ENCODE measurements at places on chromosomes 13 and 19.

DNA sequence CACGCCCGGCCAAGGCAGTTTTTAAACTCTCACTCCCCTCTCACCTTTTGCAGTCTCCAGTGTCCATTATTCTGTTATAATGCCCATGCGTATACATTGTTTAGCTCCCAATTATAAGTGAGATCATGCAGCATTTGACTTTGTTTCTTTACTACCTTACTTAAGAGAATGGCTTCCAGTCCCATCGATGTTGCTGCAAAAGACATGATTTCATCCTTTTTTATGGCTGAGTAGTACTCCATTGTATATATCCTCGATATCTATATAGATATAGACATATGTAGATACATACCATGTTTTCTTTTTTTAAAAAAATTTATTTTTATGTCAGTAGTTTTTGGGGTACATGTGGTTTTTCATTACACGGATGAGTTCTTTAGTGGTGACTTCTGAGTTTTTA is 8.4 kb downstream of the OR7D2 start:
- DNase-seq: no peak

DNA sequence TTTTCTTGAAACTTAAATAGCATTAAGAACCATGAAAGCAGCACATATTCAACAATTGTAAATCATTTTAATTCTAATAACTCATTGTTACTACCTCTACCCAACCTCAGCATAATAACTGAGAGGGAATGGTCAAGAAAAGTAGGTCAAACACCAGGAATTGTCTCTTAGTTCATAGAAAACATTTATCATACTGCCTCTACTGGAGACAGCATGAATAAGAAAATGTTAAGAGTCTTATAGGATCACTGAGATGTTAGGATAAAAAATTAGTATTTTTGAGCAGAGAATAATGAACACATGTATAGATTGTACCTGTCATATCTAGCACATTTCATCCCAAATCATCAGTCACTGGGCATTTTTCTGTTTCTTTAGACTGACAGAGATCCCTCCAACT is 515.3 kb downstream of the PCDH9 start:
- no peak for DNase-seq

GRCh38 chr19:43660971-43661360 is 9.0 kb downstream of the PLAUR start:
- DNase-seq: no peak

GRCh38 chr13:28347456-28348371 is 147.2 kb downstream of the FLT1 start:
- DNase-seq: no peak

- DNase-seq: no peak
Measured at GRCh38 chr13:113802761-113803160, 43.7 kb downstream of the TMEM255B start.

DNA sequence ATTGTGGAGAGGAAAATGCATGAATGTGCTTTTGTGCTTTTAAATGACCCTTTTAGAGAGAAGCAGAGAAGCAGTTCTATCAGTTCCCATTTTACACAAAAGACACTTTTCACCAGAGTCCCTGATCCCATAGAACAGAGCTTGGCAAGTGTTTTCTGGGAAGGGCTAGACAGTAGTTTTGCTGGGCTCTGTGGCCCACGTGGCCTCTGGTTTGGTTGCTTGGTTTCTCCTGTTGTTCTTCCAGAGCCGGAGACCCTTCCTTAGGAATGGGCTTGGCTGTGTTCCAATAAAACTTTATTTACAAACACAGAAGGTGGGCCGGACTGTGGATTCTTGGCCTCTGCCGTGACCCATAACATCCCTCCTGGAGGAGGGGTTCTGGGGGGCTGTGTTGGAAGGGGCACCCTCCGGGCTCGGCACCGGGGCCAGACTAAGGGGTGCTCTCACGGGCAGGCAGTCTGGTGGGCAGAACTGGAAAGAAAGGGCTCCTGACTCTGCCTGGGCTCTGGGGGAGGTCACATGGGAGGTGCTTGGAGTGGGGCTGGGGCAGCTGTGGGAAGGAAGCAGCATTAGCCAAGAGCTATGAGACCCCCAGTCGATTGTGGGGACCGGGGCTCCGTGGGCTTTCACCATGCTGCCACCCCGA is 3.2 kb downstream of the SPPL2B start:
- DNase-seq: no peak

GRCh38 chr13:23921451-23921888 is 24.2 kb upstream of the C1QTNF9B start:
- DNase-seq: no peak

- DNase-seq: no peak
Measured at GRCh38 chr13:90084684-90085290, 1262.7 kb upstream of the MIR17HG start.

GRCh38 chr19:17135001-17135853 is 59.6 kb downstream of the MYO9B start:
- DNase-seq: no peak

DNA sequence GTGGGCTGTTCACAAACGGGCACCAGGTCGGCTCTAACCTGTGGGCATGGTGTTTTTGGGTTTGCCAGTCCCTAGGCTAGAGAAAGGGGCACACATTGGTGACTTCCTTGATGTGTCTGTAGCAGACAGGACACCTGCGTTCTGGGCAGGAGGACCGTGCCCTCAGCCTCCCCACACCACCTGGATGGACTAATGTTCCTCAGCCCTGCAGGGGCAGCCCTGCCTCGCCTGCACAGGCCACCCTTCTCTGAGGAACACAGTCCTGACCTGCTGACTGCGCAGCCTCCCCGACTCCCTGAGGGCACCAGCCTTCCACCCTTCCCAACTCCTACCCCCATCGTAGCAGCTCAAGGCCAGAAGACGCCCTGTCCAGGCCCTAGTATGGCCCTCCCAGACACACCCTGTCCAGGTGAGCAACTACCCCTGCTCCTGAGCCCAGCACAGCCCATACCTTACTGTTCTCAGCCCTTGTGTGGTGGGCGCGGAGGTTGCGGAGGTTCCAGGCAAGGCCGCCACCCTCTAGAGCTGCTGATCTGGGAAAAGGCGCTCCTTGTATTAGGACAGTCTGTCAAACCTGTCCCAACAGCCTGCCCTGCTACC is 55.7 kb downstream of the GGACT start:
- DNase-seq: no peak

DNA sequence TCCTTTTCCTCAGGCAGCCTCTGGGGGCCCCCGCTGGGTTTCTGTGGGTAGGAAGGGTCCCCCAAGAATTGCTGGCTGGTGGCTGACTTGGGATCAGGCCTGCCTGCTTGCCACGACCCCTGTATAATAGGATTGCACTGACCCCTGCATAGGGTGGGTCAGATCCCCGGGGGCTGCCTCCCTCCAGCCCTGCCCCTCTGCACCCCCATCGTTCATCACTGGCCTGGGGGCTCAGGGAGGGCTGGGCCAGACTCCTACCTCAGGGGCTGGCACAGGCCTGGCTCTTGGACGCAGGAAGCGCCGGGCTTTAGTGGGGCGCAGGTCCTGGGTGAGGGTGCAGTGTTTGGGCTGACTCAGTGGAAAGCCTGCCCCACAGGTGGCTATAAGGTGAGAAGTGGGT is 10.6 kb downstream of the NDUFB7 start:
- no peak for DNase-seq

- no peak for DNase-seq
Measured at GRCh38 chr13:33353210-33353609, 67.7 kb upstream of the STARD13 start.

GRCh38 chr13:113884821-113885220 is 20.9 kb upstream of the GAS6 start:
- DNase-seq: no peak

All from stimulated activated CD8-positive, alpha-beta memory T cell treated with anti-CD3 and anti-CD28 coated beads, Interleukin-15, amount 100 ng/mL, for 1 hour (primary cell).